Fibroblast of the aortic adventitia (primary cell): ENCODE measurements at places on chromosomes 12 and 14. TPM values are rescaled to one million over a fixed set of nuclear protein-coding genes. Genes with fewer than 3 reads are reported as not detected.

DNA sequence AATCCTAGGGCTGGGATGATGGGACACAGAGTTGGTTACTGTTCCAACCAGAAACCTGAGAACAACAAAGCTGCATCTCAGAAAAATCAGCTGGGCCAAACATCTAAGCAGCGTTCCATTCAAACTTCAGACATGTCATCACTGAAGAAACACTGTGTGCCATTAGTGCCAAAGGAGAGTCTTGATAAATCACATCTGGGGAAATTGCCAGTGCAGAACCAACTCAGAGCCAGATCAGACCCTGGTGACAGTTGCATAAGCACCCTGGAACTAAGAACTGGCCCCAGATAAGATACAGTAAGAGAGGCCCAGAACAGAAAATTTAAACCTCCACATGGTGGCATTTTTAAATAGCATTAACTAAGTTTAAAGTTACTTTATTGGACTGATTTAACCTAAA is 482.8 kb downstream of the PRKD1 start:
- peak; percentile 90 for DNase-seq

- peak; percentile 25 for DNase-seq
Observed at GRCh38 chr14:73712540-73713180, 1.5 kb downstream of the PNMA1 start.

Gene KIF26A
- total RNA-seq: under 0.01 TPM in 1 of 2 replicates, not detected in the other

DNA sequence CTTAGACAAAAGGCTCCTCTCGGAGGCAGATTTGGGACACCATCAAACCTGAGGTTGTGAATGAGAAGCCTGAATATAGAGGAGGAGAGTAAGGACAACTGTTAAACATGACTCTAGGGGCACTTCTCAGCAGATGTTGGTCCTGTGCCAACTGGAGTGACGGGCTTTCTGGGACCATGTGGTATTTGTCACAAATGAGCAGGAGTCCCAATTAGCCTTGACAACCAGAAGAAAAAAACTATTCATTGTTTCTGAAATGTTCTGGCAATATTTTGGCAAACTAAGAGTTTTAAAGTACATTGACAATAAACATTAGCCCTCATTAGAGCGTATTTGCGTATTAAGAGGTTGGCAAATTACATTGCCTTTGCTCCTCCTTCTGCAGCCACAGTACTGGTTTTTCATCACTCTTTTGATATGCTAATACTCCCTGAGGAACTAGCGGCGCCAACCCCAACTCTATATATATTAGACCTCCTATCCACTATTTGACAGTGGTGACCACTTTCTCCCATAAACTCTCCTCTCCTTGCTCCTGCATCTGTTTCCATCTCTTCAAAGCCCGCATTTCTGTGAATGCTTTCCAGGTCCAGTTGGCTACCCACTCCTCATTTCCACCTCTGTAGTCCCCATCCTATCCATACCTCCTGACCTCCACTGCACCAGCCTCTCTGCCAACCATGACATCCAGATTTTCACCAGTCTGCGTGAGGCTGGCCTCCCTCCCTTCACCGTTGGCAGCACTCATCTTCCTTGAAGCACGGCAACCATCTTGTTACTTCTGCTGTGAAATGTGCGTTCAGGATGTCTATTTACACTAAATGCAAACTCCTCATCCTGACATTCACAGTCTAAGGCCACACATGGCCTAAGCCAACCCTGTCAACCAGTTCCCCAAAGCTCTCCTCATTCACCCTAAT is 100.7 kb downstream of the ZFC3H1 start:
- no peak for DNase-seq

Gene DNAJC22
- 1.6 and 2.5 TPM in 2 replicates for total RNA-seq

- no peak for DNase-seq
Observed at GRCh38 chr14:101007765-101008164, 104.2 kb upstream of the RTL1 start.

Gene CBX5
- 38.3 and 114 TPM in 2 replicates for total RNA-seq

DNA sequence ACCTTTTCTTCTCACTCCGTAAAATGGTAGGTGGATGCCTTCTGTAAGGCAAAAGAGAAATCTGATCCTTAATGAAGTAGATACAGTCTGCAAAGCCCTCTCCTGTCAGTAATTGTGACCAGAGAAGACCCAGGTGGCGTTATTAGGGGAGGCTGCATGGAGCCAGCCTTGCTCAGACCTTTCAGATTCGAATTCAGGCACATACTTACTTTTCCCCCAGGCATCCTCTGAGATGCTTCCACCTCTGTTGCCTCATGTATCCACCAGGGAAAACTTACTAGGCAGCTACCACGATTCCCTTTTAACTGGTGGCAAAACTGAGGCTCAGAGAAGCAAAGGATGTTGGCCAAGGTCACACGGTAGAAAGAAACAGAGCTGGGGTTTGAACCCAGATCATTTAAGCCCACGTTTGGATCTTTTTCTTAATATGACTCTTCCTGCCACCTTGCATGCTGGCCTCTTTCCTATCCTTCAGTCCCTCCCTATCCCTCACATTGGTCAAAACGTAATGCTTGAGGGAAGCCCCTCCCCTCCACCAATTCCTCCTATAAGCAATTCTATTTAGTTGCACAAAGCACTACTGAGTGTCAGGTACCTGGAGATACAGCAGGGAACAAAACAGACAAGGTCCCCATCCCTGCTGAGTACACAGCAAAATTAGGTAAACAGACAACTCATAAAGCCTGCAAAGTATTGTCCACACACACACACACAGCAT is 179.4 kb downstream of the KSR2 start:
- no peak for DNase-seq

Gene PAPLN
- 3.0 TPM in 2 replicates for total RNA-seq

DNA sequence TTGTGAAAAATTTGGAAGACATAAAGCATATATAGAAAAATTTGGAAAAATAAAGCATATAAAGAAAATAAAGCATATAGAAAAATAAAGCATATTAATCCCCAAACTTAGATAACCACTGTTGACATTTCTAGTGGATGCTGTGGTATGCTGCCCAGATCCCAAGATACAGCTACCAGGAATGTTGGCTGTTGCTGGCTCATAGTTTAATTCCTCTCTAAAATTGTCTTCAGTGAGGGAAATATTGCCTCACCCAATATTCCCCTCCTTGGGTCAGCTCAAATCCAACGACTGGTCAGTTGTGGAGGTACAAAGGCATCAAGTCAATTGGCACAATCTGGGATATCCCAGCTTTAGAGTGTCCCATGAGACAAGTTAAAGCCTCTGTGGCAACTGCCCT is 10.1 kb upstream of the KICS2 start:
- DNase-seq: peak; percentile 31

GRCh38 chr14:21070083-21070609 is at the start of gene ARHGEF40:
Gene ARHGEF40, plus strand, starts transcription at chr14:21070304. Its CDS starts 93 bp downstream, at chr14:21070397.
- DNase-seq: peak; percentile 40

- no peak for DNase-seq
Observed at GRCh38 chr14:95039259-95039992, 117.9 kb downstream of the DICER1 start.

DNA sequence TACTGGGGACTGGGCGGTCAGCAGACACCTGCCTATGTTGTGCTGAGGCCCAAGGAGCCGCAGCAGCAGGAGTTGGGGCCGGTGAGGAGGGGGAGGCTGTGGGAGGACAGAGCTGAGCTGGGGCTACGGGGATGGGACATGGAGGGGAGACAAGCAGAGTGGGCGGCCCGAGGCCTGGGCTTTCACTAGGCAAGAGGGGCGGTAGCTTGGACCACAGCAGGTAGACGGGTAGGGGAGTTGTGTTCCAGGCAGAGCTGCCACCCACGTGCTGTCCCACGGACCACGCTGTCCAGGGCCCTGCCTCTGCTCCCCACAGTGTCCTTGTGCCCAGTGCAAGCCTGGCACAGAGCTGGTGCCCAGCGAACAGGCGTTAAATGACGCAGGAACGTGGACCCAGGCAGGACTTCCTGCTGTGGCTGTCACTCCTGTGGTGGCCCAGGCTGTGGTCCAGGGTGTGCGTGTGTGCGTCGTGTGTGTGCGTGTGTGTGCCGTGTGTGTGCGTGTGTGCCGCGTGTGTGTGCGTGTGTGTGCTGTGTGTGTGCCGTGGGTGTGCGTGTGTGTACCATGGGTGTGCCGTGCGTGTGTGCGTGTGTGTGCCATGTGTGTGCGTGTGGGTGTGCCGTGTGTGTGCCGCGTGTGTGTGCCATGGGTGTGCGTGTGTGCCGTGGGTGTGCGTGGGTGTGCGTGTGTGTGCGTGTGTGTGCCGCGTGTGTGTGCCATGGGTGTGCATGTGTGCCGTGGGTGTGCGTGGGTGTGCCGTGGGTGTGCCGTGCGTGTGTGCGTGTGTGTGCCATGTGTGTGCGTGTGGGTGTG is 6.8 kb downstream of the CEP170B start:
- no peak for DNase-seq

DNA sequence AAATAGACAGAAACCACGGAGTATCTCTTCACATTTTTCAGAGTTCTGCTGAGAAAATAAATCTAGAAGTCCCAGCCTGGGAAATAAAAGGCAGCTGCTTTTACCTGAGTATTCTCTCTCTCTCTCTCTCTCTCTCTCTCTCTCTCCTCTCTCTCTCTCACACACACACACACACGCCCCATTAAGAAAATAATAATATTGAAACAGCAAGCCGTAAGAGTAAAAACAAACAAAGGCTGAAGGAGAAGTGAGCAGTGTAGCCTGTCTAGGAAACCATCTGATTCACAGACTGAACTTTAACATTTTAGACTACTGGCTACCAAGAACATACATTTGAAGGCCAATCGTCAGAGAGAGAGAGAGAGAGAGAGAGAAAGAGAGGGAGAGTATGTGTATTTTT is 8.4 kb downstream of the PTHLH start:
- no peak for DNase-seq

Gene CEBPE
- total RNA-seq: not detected in 2 replicates

Gene KLRB1
- total RNA-seq: not detected in 2 replicates

DNA sequence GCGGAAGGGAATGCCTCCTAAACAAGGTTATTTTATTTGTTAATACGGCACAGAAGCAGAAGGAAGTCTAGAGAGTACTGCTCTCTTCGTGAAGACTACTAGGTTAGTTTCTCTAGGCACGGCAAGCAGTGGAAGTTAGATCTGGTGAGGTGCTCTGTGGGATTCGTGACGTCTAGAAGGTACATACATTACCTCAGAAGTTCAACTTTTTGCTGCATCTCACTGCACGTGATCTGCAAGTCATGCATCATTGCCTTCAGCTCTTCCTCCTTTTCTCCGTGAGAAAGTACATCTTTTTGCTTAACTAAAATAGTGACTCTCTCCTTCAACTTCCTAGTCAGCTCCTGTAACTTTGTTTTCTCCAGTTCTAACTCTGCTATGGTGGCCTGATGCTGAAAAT is 74.7 kb downstream of the NIN start:
- DNase-seq: no peak

GRCh38 chr12:63753743-63754142 is 26.0 kb upstream of the RXYLT1 start:
- DNase-seq: no peak

GRCh38 chr14:32761381-32761968 is 177.2 kb upstream of the NPAS3 start:
- DNase-seq: peak; percentile 13

Gene FOXG1
- 0.63 TPM in 1 of 2 replicates, not detected in the other for total RNA-seq

GRCh38 chr12:44842669-44843068 is 33.4 kb downstream of the NELL2 start:
- DNase-seq: no peak

GRCh38 chr14:95228240-95228639 is 70.9 kb upstream of the DICER1 start:
- DNase-seq: no peak

DNA sequence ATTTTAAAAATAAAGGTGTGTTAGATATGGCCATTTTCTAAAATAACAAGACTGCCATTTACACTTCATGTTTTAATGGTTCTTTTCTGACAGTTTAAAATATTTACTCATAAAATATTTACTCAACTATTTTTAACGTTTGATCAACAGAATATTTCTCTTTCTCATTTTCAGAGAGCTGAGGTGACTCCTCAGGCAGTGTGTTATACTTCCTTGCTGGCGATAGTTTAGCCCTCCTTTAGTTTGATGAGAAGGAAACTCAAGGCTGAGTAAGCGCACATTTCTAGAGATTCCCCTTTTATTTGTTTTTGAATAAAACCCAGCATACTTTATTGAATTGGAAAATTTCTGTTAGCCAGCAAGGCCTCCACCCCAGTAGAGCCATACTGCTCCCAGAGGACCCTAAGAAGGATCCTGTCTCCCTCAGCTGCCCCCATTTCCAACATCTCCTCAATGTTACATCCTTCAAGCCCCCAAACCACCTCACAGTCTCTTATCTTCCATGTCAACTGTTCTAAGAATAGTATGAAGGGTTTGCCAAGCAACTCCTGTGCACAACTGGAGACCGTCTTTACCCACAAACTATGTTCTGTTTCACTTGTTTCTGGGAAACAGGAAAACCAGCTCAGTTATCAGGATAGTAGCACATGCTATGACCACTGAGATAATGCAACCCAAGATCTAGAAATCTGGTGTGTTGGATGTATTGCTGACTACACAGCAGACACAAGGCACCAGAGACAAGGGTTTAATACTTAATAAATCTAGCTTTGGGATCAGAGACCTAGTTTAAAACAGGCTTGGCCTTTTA is 129.5 kb downstream of the STXBP6 start:
- no peak for DNase-seq

Gene FSCB
- total RNA-seq: 0.09 and 1.4 TPM in 2 replicates
